ENCODE measurements at places on chromosomes 5 and 9.

- DNase-seq, result peak; percentile 86
Measured at GRCh38 chr9:1049641-1050040, 516 bp upstream of the DMRT2 start.

DNA sequence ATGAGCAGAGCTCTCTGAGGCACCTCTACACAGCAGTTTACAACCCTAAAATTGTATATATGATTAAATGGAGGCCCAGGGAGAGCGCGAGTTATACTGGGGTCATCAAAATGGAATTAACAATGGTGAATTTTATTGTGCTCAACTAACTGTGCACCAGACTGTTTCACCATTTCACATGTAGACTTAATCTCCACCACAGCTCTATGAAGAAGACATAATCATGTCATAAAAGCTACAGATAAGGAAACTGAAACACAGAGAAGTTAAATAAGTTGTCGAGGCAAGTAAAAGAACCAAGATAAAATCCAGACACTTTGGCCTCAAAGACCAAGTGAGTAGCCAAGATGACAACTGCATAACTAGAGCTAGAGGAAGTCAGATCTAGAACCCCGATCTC, 1.5 kb downstream of the SH3TC2 start:
- no peak for DNase-seq

GRCh38 chr5:133425222-133425621, 187.1 kb downstream of the FSTL4 start:
- no peak for DNase-seq

- no peak for DNase-seq
Measured at GRCh38 chr5:139404484-139404840, 573 bp upstream of the SPATA24 start.

GRCh38 chr9:3240656-3241268, 285.0 kb downstream of the RFX3 start:
- peak; percentile 47 for DNase-seq

- no peak for DNase-seq
Measured at GRCh38 chr5:98581112-98581997, 192.1 kb upstream of the RGMB start.

DNA sequence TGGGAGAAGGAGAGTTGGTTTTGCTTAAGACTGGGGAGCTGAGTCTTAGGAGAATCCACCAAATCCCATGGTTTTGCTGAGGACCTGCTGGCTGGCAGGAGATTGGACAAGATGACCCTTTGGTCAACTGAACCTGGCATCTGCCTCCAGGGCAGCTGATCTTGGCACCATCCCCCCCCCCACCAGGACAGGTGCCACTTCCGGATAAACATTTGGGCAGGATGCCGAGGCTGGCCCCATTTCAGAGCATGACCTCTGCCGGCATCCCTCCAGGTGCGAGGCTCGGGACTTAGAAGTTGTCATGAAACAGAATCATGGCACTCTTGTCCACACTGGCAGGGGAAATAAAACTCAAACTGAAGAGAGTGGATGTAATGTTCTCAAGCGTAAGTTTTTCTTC, 165.6 kb downstream of the MACROH2A1 start:
- DNase-seq, result no peak

DNA sequence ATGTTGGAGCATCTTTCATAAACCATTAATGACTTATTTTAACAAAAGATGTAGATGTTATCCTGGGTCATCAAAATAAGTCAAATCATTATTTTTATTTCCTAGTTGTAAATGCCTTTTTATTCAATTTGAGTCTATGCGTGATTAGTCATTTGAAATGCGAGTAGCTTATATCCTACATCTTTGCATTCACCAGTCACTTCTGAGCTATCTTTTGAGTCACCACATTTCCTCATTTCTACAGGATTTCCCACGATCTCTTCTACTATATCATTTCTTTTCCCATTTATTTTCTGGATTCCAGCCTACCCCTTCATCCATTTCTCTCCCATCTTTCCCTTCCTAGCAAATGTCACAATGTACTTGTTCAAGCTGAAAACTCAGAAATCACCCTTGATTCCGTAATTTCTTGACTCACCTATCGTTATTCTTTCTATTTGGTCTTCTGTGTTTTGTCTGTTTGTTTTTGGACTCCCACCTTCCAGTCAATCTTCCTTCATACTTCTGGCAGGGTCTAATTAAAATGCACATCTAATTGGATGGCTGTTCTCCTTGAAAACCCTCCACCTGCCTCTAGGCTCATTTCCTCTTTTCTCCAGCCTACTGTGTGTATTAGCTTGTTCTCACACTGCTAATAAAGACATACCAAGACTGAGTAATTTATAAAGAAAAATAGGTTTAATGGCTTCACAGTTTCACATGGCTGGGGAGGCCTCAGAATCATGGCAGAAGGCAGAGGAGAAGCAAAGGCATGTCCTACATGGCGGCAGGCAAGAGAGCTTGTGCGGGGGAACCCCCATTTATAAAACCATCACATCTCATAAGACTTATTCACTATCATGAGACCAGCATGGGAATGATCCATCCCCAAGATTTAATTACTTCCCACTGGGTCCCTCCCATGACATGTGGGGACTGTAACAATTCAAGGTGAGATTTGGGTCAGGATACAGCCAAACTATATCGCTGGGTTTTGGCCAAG, 112.4 kb downstream of the MEF2C start:
- no peak for DNase-seq

DNA sequence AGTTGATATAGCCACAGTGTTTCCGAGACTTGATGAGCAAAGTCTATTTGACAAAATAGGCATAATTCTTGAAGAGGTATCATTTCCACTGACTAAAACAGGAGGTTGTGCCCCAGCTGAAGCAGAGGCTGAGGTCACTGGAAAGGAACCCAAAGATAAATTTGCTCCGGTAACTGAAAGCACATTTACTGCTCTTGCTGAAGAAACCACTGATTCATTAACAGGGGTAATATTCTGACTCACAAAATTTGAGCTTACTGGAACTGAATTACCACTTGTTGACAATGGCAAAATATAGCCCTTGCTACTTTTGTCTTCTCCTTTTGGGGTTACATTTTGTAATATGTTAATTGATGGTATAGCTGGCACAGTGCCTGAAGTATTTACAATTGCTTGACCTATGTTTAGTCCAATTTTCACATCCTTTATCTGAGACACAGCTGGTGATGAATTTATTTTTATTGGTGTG, 30.2 kb downstream of the MLANA start:
- no peak for DNase-seq

GRCh38 chr9:14913366-14913765, 3.1 kb upstream of the FREM1 start:
- DNase-seq, result no peak

- no peak for DNase-seq
Measured at GRCh38 chr5:1901061-1901460, 18.3 kb upstream of the IRX4 start.

GRCh38 chr5:157266286-157267007, 524 bp downstream of the CYFIP2 start:
- DNase-seq, result no peak

- no peak for DNase-seq
Measured at GRCh38 chr9:77708064-77708815, 60.1 kb upstream of the GNA14 start.

DNA sequence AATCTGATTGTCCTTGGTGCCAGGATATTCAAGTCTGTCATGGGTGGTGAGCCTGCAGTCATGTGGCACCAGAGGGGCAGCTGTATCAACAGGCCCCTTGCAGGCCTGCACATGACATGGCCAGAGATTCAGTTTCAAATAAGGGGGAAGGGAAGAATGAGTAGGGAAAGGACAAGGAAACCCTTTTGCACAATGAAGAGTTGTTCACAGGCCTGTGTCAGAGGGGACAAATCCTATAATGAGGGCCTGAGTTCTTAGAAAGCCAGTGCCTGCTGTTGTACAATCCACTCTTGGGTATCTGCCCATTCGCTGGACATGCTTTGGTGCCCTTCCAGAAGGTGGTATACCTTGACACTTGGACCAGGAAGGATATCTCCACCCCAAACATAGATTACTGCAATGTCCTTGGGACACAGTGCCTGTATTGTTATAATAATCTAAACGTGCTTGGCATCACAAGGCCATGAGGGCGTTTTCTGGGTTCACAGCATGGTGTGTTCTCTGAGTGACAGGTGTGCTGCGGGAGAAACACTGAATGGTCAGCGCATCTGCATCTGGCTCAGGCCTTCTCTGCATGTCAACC, 1.9 kb upstream of the TMEM171 start:
- DNase-seq, result no peak

DNA sequence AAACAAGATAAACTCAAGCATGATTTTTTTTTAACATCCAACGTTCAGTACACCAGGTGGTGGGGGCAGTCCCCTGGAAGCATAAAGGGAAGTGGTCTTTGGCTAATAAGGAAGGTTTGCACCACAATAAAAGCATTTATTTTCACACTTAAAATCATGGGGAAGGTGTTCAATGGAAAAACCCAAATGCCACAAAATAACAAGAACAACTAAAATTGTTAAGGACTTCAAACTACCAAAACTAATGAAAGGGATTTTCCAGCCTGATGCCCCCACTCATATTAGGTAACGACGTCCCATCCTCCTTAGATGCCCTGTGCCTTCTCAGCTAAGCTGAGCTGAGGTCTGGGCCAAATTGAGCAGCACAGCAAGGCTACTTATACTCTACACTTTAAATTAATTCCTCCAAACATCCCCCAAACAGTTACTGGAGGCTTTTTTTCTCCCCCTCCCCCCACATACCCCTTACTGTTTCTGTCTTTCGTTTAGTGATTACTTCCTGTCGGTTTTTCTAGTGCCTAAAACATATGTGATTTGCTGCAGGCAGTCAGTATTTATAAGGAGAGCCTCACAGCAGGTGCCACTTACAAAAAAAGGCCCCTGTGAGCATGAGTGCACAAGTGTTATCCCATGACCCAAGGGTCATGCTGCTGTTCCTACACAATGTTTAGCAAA, 259.7 kb upstream of the ZNF608 start:
- peak; percentile 19 for DNase-seq

GRCh38 chr5:36777105-36777757, 99.3 kb upstream of the NIPBL start:
- no peak for DNase-seq

GRCh38 chr9:113673726-113674125, 202.4 kb upstream of the ZNF618 start:
- no peak for DNase-seq

DNA sequence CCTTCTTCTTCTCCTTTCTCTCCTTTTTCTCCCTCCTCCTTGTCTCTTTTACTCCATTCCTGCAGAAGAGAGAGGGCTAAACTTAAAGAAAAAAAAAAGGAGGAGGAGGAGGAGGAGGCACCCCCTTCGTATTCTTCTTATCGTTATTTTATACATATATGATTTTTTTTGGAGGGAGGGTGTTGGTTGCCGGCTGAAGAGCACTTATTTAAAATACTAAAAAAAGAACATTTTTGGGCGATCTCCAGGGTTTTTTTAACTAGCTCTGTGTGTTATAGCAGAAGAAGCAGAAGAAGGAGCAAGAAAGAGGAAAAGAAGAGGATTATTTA, 381 bp downstream of the NR2F1 start:
- DNase-seq, result no peak

DNA sequence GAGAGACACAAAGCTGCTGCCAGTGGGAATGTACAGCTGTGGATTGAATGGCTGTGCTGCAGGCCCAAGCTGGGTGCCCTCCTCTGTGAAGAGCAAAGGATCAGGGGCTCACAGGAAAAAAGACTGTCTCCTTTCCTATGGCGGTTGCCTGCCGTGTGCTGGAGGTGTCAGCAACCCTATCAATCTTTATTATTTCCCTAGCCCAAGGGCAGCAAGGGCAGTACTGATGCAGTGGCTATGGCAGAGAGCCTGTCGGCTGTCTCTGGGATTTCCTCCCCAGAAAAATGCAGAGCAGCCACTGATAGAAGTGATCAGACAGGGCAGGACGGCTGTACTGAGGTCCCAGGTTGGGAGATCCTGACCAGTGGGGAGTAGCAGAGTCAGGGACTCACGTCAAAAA, 117.3 kb upstream of the CDH12 start:
- DNase-seq, result no peak

DNA sequence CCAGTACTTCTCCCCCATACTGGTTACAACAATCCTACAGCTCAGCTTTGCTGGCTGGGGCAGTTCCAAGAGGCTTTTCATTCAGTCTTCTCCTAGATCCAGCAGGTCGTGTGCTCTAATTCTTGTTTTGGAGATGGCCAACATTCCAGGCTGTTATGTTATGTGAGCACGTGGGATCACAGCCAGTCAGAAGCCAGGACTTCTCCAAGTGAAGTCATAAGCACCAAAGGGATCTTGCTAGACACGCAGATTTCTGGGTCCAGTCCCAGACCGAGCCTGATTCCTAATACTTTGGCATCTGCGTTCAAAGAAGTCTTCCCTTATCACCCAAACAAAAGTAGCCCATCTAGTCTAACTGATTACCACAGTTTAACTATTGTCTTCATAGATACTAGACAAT, 1.4 kb upstream of the LARP1 start:
- no peak for DNase-seq

GRCh38 chr9:96160866-96161265, 141.1 kb downstream of the HSD17B3 start:
- DNase-seq, result no peak

- DNase-seq, result no peak
Measured at GRCh38 chr5:136563489-136563888, 198.1 kb upstream of the TRPC7 start.

DNA sequence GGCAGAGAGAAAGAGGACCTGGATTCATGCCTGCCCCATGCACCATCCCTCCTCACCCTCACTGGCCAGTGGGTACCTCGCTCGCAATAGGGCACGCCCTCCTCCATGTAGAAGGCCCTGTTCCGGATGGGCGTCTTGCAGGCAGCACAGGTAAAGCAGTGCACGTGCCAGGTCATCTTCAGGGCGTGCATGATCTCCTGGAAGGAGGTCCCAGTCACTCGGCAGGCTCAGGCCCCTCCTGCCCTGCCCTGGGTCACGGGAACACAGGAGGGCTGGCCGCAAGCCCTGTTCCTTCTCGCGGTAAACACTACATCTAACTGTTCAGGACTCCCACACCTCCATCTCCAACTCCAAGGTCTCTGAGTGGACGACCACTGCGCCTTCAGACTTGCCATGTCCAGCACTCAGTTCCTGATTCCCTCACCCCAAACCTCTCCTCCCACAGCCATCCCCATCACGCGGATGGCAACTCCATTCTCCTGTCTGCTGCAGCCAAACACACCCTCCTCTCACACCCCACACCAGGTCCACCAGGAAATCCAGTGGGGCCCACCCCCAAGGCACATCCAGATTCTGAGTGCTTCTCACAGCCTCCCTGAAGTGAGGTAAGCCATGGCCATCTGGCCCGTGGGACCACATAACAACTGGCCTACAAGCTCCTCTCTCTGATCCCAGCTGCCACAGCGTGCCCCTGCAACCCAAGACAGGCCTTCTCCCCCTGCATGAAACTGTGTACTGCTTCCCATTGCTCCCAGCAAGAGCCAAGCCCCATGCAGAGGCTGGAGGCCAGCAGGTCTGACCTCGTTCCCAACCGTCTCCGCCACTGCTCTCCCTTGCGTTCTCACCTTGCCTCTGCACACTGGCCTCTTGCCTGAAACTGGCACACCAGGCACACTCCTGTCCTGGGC, 10.8 kb upstream of the DBN1 start:
- no peak for DNase-seq

DNA sequence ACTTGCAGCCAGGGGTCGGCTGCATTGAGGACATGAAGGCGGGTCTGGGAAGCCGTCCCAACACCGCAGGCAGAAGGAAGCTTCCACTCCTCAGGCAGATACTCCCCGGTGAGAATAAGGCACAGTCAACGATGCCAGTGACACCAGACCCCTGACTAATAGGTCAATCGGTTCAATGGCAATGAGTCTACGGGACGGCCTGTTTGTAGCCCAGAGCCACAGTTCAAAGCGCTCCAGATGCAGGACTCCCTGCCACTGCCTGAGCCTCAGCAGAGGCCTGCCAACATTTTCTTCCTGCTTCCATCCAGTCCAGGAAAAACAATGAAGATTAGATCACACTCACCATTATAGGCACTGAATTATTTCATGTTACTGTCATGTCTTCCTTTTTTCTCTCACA, 84.5 kb upstream of the SIMC1 start:
- DNase-seq, result no peak

Measured in NCI-H1105 (cell line).